ENCODE measurements at places on chromosomes 1 and 21.
A peak's percentile ranks its signal among the peaks of the same experiment; 100 is the strongest.

GRCh38 chr21:41361053-41361785 lies 608 bp upstream of the MX2 start:
- ATAC-seq = no peak

- no peak for ATAC-seq
Measured at GRCh38 chr1:22916471-22916820, 56.2 kb downstream of the LACTBL1 start.

- ATAC-seq = no peak
Measured at GRCh38 chr1:79041666-79042065, 35.1 kb upstream of the ADGRL4 start.

- no peak for ATAC-seq
Measured at GRCh38 chr1:216710598-216711333, 12.5 kb downstream of the ESRRG start.

GRCh38 chr1:14603645-14604044 lies 5.2 kb downstream of the KAZN start:
- no peak for ATAC-seq

- ATAC-seq = peak; percentile 48
Measured at GRCh38 chr1:226679853-226680516, 59.1 kb downstream of the ITPKB start.

- ATAC-seq = peak; percentile 62
Measured at GRCh38 chr1:178501705-178502329, 5.1 kb upstream of the CLEC20A start.

DNA sequence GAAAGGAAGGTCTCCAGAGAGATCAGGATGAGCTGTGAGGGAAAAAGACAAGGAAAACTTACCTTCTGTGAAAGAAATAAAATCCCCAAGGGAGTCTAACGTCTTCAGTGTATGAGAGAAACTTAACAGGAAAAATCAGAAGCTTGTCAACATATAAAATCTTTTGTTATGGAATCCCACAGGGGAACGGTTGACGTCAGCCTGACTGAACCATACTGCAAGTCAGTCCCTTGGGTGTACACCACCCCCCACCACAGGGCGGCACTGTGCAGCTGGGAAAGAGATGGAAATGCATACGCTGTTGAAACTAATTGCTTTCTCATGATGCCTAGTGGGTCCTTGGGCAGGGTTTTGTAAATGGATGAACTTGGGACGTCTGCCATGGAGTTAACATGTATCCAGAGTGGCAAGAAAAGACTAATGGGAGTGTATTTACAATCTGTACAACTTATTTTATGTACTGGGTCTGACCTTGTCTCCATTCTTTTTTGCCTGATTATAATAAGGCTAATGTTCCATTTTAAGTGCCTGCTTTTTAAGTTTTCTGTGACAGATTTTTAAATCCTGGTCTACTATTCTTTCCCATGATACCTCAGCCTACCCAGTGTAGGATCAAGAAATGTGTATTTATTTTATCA lies 22.7 kb downstream of the UTP25 start:
- ATAC-seq = no peak

- ATAC-seq = no peak
Measured at GRCh38 chr1:247290576-247290975, 34.7 kb downstream of the VN1R5 start.

DNA sequence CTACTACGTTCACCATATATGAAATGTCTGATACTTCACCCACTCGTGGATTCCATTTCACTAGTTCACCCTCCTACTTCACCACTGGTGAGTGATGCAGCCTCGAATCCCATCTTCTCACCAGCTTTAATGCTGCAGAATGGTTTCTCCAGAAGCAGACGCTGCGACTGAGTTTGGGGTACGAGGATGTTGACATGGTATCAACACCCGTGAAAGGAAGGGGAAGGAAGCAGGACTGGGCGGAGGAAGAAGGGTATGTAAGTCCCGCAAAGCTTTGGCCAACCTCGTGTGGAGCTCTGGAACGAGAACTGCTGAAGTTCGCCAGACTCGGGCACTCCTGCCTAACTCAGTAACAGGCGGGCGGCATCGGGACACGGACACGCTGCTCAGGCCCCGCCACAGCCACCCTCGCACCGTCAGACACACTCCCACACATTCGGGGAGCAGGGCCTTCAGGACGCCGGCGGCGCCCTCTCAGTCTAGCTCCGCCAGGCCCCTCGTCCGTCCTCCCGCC lies 833 bp upstream of the DIP2A start:
- peak; percentile 33 for ATAC-seq

GRCh38 chr1:119266386-119266785 lies 102.2 kb upstream of the HAO2 start:
- peak; percentile 76 for ATAC-seq

DNA sequence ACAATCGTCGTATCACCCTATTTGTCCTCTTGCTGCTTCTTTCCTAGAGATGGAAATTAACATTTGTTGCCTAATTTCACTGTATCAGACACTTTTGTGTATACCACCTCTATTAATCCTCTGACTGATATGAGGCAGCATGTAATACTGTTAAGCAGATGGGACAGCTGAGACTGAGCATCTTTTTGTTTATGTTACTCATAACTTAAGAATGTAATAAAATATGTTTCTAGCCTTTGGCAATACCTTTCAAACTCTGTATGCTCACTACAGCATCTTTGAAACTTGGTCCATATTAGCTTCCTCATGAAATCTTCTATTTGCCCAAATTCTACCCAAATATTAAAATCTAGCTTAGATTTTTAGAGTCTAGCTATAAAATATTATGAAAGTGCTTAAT lies 2.3 kb downstream of the OR14K1 start:
- ATAC-seq = no peak

- ATAC-seq = no peak
Measured at GRCh38 chr1:75172556-75172955, 38.4 kb downstream of the LHX8 start.

DNA sequence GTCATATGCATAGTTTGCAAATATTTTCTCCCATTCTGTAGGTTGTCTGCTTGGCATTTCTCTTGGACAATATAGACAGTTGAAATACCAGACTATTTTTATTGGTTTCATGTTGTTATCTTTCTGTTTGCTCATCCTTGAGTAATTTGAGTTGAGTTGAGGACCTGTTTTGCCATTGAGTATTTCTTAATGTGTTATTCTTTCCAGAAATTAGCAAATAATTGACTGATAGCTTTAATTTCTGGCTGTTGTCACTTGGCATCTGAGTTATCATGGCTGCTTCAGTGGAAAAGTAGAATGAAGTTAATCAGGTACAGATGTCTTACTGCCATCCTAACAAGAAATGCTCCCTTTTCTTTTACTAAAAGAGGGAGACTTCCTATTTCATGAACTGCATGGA lies 264.8 kb upstream of the DUSP10 start:
- ATAC-seq = no peak

DNA sequence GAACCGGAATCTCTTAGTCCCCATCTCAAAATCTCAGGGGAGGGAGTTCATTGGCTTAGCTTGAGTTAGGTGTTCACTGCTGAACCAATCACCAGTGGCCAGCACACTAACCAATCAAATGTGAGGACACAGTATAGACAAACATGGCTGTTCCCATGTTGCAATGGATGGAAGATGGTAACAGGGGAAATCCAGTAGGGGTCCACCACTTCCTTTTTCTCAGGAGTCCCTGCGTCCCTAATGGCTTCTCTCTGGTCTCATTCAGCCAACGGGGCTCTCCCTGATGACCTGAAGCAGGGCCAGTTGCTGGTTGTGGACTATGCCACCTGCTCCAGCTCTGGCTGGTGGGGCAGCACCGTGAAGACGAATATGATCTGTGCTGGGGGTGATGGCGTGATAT lies 9.7 kb downstream of the CELA2B start:
- ATAC-seq = no peak

GRCh38 chr1:42153624-42154023 lies 414 bp downstream of the GUCA2B start:
- no peak for ATAC-seq

DNA sequence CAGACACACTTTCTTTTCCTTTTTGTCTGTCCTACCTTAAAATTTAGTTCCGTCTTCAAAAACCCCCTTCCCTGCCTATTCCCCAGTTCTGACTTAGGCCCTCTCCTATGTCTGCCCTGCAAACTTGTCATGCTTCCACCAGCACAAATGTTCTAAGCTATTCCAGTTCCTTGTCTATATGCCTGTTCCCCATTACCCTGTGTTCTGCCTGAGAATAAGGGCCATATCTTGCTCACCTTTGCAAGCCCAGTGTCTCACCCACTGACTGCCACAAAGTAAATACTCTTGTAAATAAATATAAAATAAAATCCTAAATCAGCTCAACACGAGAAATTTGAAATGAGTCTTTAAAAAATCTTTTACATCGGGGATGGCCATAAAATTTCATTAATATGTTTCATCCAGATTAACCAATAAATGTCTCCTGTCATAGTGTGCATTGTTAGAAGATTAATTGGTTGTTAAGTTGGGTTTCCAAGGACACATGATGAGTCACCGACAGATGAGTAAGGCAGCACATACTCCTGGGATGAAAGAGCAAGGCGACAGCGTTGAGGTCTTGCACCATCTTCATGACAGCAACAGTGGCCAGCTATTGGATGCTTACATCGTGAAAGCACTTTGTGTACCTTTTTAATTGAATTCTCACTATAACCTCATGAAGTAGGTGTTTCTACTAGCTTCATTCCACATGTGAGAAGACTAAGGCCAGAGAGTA lies 92.6 kb upstream of the NGF start:
- ATAC-seq = no peak

DNA sequence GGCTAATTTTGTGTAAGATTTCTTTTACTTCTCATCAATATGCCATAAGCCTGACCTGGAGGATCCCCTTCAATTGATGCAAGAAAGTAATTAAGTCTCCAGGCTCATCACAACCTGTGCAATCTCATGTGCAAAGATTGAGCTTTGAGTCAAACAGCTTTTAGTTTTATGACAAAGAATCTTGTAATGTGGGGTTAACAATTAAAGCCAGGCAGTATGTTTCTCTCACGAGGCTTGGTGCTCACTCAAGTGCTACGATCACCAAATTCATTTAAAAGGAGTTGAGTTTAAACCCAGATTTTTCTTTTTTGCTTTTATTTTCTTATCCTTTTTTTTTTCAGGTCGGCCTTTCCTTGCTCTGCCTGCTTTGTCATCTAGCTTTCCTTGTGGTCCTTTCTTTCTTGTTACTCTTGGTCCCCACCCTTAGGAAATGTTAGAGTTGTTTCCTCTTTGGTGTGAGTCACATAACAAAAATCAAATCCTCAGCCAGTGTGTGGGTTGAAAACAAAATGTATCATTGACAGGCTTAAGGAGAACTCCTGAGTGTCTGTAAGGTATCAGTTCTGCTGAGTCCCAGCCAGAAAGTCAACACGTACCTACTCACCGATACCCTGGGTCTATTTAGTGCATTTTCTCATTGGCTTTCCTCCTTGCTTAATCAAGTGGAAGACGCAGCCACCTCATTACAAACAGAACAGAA lies 1037.2 kb downstream of the ADGRL2 start:
- no peak for ATAC-seq

GRCh38 chr1:214413315-214413714 lies 132.4 kb downstream of the SMYD2 start:
- ATAC-seq = no peak

- ATAC-seq = no peak
Measured at GRCh38 chr1:212892108-212892507, 34.0 kb downstream of the FLVCR1 start.

- no peak for ATAC-seq
Measured at GRCh38 chr1:228814176-228814575, 78.9 kb downstream of the RHOU start.

- no peak for ATAC-seq
Measured at GRCh38 chr1:61054601-61054993, 27.8 kb upstream of the NFIA start.

GRCh38 chr21:41360072-41360821 lies 1.6 kb upstream of the MX2 start:
- no peak for ATAC-seq

- no peak for ATAC-seq
Measured at GRCh38 chr1:44905276-44905675, 62.2 kb upstream of the PTCH2 start.

- ATAC-seq = no peak
Measured at GRCh38 chr1:97297611-97298010, 576.0 kb downstream of the PTBP2 start.

DNA sequence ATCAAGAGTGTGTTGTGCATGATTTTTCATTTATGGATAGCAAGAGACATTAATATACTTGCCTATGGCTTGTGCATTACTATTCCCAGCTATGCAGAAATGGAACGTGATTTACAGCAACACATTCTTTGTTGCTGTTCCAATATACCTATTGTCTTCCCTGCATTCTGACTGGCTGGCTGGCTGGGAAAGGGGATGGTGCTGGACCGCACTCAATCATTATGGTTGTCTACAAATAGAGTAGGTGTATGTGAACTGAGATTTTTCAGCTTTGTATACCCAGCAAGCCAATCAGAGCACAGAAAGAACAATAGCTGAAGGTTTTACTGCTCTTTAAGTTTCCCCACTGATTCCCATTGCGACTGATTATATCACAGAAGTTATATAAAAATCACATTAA lies 167.5 kb downstream of the ATG4C start:
- no peak for ATAC-seq

DNA sequence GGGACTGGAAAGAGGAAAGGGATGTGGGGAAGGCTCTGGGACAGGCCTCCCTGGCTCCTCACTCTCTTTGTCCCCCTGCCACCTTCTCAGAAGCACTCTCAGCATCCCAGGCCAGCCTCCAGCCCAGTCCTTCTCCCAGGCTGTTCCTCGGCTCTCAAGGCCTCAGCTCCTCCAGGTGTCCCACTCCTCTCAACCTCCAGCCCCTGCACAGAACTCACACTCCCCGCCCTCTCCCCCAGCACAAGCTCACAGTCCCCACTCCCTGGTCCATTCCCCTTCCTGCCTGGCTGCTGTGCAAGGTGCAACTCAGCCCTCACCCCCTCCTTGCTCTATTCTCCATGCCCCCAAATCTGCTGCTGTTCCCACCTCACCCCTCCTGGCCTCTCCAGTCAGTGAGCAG lies 185.0 kb downstream of the HIVEP3 start:
- ATAC-seq = no peak

DNA sequence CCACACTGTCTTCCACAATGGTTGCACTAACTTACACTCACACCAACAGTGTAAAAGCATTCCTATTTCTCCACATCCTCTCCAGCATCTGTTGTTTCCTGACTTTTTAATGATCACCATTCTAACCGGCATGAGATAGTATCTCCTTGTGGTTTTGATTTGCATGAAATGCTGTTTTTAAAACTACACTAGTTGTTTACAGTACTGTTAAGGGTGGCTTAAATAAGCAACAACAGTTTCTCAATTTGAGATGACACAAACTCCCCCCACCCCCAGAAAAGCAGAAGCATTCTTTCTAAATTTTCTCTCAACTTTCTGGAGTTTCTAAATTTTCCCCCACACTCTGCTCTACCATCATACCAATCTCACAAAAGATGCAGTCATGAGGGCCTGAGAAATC lies 7.1 kb upstream of the SLAMF7 start:
- no peak for ATAC-seq

DNA sequence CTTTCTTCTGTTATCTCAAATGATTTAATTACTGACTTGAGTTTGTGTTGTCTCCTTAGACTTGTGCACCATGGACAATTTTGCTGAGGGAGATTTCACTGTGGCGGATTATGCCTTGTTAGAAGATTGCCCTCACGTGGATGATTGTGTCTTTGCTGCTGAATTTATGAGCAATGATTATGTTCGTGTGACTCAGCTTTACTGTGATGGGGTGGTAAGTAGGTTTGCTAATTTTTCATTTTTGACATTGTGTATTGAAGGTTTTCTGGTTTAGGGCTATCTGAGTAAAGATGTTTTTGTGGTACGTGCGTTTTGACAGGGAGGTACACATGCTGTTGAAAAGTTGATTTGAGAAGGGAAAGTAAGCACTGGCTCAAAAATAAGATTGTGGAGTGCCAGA lies 14.1 kb downstream of the TTC3 start:
- ATAC-seq = peak; percentile 59

- peak; percentile 60 for ATAC-seq
Measured at GRCh38 chr1:179709841-179710329, 33.2 kb upstream of the FAM163A start.

- ATAC-seq = no peak
Measured at GRCh38 chr1:28031173-28031572, 57.2 kb downstream of the EYA3 start.

Measured in activated T-helper 17 cell treated with anti-CD3 and anti-CD28 coated beads, Interleukin-2, amount 50 U/mL, for 72 hours (primary cell).